Midbrain (tissue), 1 donor: ENCODE measurements at places on chromosomes 11 and 22.

DNA sequence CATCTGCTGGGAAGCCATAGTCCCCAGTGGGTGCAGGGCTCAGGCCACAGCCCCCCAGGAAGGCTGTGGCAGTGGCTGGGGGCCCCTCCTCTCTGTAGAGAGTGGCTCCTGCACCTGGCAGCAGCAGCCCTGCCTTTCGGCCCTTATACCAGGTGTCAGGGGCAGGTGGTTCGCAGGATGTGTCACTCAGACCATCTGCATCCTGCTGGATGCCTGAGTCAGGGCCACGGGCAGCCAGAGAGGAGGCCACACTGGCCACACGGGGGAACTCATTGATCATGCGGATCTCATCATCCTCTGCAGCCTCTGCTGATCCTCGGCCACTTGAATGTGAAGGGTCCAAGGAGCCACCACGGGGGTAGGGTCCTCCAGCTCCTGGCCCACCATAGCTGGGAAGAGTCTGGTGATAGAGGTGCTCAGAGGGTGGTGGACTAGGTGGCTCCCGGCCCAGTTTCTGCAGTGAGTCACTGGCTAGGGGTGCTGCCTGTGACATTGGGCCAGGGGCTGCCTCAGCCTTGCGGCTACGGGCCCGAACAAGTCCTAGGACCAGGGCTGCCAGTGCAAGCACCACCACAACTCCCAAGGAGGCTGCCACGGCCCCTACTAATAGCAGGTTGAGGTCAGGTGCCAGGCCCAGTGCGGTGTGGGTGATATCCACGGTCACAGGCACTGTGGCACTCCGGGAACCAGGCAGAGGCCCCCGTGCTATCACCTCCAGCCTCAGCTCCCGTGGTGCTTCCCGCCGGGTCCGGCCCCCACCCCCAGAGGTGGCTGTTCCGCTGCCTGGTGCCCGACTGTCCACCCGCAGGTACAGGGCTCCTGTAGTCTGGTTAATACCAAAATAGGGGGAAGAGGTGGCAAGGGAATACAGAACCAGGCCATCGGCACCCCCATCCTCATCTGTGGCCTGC lies 3.3 kb upstream of the TPP1 start:
- no peak for DNase-seq

DNA sequence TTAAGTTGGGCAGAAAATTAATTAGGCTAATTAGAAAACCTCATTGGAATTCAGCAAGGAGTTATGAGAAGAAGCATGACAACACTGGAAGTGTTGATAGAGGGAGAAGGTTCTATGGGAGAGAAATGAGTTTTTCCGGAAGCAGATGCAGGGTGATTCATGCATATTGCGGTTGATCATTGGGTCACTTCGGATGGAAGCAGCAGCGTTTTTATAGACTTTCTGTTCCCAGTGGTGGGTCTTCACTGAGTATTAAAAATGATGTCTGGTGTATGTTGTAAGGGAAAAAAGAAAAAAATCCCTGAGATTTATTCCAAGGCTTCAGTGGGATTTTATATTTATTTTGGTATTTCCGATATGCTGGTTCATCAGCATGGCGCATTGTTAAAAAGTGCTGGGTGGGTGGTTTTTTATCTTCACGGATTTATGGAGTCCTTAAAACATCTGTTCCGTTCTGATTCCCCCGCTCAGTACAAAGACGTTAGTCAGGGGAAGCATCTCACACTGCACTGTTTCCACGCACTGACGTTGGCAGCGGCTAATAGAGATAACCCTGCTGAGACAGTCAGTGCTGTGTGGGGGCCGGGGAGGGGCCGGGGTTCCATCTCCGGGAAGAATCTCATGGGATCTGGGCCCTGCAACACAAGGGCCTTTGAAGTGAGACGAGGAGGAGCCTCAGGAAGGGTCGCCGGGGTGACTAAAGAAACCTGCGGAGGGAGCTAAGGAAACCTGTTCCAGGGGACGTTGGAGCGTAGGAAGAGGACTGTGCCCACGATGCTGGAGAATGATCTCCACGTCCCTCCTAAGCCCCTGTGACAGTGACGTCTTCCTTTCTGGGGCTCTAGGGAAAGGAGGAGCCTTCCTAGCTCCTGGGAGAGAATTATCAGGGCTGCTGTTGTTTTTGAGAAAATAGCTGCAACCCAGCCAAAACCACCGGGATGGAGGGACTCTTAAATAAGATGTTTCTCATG lies 390.0 kb downstream of the NTM start:
- no peak for DNase-seq

GRCh38 chr11:14953904-14954303 lies 18.2 kb downstream of the CALCA start:
- no peak for DNase-seq

DNA sequence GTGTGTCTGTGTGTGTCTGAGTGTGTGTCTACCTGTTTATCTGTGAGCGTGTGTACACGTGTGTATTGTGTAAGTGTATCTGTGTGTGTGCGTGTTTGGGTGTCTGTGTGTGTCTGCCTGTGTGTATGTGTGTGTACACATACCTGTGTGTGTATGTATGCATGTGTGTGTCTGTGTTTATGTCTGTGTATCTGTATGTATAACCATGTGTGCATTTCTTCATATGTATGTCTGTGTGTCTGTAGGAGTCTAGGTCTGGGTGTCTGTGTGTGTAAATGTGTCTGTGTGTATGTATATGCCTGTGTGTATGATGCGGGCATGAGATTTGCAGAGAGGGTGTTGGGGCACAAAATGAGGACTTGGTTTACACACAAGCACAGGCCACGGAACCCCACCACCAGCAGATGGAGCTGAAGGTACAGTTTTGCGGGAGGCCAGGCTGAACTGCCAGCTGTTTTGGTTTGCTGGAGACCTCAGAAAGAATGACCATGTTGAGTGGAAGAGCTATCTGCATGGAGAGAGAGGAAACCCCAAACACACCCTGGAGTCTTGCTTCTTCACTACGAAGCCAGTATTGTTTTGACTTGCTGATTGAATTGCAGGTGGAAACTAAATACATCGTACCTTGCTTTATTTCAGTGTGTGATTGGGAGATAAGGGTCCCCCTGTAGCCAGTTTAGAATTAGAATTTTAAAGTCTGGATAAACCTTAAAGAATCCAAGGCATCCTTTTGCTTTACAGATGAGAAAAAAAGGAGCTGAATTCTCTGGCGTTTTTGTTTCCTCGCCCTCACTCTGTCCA lies 497.2 kb downstream of the NTM start:
- DNase-seq = peak; percentile 84

DNA sequence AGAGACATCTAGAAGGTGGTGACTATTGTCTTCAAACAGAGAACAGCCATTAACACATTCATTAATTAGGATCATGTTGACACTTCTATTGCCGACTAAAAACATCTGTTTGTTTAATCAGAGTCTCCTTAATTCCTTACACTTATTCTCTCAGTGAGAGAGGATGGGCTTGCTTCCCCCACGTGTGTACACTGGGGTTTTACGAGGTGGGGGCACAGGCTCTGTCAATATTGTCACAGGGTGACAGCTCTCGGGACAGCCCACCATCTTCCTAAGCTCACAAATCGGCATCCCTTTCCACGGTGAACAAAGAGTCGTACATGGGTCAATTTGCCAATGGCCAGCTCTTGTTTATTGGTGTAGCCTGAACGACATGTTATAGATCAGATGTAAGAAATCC lies 413.2 kb downstream of the MIAT start:
- DNase-seq = no peak

GRCh38 chr22:41217553-41218157 lies 12.5 kb downstream of the L3MBTL2 start:
- peak; percentile 67 for DNase-seq

DNA sequence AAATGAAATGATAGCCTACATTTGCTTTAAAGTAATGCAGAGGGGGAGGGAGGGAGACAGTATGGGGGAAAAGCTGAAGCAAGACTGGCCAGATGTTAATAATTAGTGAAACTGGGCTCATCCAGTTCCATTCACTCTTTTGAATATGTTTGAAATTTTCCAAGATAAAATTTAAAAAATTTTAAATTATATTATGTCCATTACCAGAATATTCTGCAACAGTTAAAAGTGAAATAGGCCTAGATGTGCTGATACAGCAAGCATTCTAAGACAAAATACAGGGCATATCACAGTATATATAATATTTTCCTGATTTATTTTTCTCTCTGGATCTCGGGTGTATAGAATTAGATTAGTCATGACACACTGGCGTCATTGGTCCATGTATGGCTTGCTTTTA lies 13.6 kb upstream of the ZNRF3 start:
- no peak for DNase-seq

DNA sequence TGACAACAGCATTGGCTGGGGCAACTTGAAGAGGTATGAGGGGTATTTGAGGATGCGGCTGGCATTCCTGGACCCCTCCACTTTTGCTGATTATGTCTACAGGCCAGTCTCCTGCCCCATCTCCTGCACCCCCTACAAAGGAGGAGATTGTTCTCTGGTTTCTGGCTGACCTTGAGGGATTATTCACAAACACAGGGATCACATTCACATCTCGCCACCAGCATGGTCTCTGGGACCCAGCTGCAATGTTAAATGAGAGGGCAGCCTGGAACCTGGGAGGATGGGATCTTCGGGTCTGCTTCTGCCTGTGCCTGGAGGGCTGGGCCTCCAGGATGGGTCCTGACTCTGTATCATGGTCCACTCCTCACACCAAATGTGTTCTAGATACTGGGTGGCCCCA lies 32.8 kb upstream of the MYEOV start:
- DNase-seq = no peak

DNA sequence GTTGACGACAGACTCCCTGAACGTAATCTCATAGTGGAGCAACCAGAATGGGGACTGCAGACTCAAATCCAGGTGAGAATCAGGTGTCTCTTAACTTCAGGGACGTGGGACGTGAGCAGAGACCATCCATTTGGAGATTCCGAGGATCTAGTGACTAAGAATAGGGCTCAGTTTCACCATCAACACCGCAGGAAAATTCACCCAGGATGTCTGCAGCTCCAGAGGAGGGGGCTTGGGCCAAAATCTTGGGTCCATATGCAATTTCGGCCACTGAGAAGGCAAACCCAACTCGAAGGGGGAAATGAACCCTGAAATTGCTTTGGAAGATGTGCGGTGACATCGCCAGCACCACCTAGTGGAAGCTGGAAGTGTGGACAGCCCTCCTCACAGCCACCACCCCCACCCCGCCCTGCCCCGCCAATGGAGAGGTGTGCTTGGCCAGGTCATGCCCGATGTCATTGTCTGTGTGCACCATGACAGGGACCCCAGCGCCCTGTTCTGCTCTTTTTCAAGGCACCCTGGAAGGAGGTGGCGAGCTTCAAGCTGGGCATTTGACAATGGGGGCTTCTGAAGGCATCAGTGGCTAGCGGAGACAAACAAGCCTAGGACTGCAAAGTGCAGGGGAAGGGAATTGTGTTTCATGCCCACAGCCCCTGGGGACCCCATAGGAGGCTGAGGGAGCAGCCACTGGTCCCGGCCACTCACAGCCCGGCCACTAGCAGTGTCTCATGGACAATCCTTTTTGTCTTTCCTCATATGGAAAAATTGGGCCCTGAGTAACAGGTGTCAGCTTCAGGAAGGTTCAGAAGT lies 24.8 kb downstream of the APOL1 start:
- DNase-seq = peak; percentile 66

DNA sequence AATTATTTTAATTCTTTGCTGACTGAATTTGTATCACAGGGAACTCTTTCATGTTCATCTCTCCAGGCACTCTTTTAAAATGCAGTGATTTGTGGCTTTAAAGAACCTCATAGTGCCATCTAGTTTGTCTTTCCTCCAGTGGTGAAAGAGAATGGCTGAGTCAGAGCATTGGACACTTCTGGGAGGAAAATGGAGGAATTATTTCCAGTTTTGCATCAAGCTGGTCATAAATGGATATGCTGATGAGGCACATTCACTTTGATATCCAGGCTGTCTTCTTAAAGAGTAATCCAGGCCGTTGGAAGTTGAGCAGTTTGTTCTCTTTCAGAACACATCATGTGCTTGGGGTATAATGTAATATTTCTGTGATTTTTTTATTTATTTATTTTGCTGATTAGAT lies 273.7 kb downstream of the DDX10 start:
- DNase-seq = no peak

DNA sequence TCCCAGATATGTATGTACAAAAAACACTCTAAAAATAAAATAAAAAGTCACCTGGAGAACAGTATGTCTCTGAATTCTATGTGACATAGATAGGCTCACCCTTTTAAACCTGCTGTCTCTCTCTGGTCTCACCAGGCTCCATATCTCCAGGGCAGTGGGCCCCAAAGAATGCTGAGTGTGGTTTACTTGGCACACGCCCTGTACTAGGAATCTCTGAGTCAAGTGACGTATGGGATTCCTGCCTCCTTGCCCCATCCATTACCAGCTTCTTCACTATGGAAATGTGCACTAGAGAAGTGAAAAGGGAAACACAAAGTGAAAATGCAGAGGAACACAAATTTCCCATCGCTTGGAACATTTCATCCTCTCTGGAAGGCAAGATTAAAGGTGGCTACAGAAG lies 722.2 kb upstream of the TENM4 start:
- DNase-seq = no peak

- DNase-seq = no peak
These were observed 6.9 kb upstream of the TOM1 start for GRCh38 chr22:35292786-35293185.
